Large intestine (tissue), 12 donors: ENCODE measurements at places on chromosomes 7 and 10. TPM values are rescaled to one million over a fixed set of nuclear protein-coding genes. Genes with fewer than 3 reads are reported as not detected.

GRCh38 chr7:88396948-88397322 is 90.2 kb upstream of the STEAP4 start:
- no peak overlapping the region for H3K27ac ChIP-seq
- no peaks in the 10 kb centered on the region for H3K4me1 ChIP-seq
- H3K36me3 ChIP-seq, result no peaks in the 10 kb centered on the region
- DNase-seq, result no peak
- no peaks in the 10 kb centered on the region for H3K27me3 ChIP-seq
- H3K4me3 ChIP-seq, result no peak overlapping the region

DNA sequence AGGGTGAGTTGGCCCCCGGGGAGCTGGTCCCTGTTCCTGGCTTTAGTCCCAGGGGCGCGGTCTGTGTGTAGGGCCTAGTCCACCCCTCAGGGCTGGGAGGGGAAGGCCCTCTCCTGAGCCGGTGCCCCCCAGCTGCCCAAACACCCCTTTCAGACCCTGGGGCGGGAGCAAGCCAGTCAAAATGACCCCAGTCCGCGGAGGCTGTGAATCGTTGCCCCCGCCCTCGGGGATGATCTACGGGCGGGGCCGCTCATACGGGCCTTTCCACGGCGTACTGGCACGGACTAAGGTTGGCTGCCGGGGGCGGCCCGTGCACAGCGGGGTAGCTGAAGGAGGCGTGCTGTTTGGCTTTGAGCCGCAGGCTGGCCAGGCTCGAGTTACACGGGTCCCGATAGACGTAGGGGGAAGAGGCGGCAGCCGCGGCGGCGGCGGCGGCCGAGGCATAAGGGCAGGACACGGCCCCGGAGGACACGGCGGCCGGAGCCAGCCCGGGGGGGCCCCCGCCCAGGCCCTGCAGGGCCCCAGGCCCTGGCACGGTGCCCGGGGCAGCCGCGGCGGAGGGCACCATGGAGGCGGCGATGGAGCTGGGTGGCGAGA is 4.3 kb downstream of the ELOVL3 start:
- DNase-seq, result peak; percentile 34
- peaks cover 18% of the 10 kb centered on the region for H3K4me1 ChIP-seq
- no peaks in the 10 kb centered on the region for H3K36me3 ChIP-seq
- peak overlapping the region; percentile 31 for H3K4me3 ChIP-seq
- no peak overlapping the region for H3K27ac ChIP-seq
- H3K27me3 ChIP-seq, result peaks cover 85% of the 10 kb centered on the region

The CHAT gene
- 0.96 TPM for polyA plus RNA-seq

GRCh38 chr7:106720641-106721040 is 59.7 kb upstream of the CCDC71L start:
- H3K4me1 ChIP-seq, result no peaks in the 10 kb centered on the region
- no peak overlapping the region for H3K4me3 ChIP-seq

GRCh38 chr10:22097696-22098095 is 94.2 kb upstream of the DNAJC1 start:
- H3K4me1 ChIP-seq, result no peaks in the 10 kb centered on the region
- H3K4me3 ChIP-seq, result no peak overlapping the region
- H3K36me3 ChIP-seq, result no peaks in the 10 kb centered on the region
- no peak overlapping the region for H3K27ac ChIP-seq

DNA sequence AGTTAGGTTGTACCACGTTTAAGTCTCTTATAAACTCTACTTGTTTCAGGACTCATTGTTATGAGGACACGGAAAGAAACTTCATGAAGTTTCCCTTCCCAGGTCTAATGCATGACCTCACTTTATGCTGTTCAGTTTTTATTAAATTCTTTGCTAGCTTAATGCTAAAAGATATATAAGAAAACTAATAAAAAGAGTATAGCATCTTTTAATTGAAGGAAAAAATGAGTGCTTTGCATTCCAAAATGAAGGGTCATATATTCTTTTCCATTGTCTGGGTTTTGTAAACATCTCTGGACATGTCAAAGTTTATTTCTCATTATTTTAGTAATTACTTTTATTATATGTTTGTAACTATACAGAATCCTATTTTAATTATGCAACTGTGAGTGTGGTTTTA is 255.8 kb downstream of the CREB5 start:
- peaks cover 6% of the 10 kb centered on the region for H3K27me3 ChIP-seq
- H3K4me1 ChIP-seq, result no peaks in the 10 kb centered on the region
- no peak overlapping the region for H3K27ac ChIP-seq
- no peak for DNase-seq
- H3K36me3 ChIP-seq, result no peaks in the 10 kb centered on the region

DNA sequence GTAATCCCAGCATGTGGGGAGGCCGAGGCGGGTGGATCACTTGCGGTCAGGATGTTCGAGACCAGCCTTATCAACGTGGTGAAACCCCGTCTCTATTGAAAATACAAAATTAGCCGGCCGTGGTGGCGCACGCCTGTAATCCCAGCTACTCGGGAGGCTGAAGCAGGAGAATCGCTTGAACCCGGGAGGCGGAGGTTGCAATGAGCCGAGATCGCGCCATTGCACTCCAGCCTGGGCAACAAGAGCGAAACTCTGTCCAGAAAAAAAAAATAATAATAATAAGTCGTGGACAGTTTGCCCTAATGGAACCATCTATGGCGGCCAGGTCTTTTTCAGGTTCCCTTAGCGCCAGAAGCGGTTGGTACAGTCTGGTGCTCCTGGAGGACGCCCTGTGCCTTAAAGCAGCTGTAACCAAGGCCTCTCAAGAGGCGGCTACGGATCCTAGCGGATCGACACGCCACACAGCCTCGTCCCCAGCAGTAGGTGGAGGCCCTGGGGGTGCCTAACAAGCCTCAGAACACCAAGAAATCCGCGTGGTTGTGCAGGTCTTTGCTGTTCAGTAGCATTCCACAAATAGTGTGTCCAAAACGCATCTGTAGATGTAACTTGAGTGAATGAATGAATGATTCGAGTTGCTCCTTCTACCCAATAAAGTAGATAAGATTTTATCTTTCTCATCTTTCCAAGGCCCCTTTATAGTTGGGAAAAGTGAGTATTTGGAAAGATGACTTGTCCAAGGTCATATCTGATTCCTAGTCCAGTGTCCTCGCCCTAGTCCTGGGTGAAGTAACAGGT is 982 bp downstream of the PGAM1 start:
- peak overlapping the region; percentile 76 for H3K27ac ChIP-seq
- peak overlapping the region; percentile 88 for H3K4me3 ChIP-seq
- peaks cover 26% of the 10 kb centered on the region for H3K36me3 ChIP-seq

- H3K27ac ChIP-seq, result no peak overlapping the region
- peak overlapping the region; percentile 44 for H3K4me3 ChIP-seq
- peak; percentile 69 for DNase-seq
- peaks cover 34% of the 10 kb centered on the region for H3K27me3 ChIP-seq
- no peaks in the 10 kb centered on the region for H3K36me3 ChIP-seq
Observed at GRCh38 chr10:21173802-21174714, 276.9 kb upstream of the NEBL start.

- H3K4me1 ChIP-seq, result peaks cover 6% of the 10 kb centered on the region
- no peak overlapping the region for H3K27ac ChIP-seq
- no peak for DNase-seq
Observed at GRCh38 chr7:149883048-149883438, 9.3 kb downstream of the ATP6V0E2 start.

DNA sequence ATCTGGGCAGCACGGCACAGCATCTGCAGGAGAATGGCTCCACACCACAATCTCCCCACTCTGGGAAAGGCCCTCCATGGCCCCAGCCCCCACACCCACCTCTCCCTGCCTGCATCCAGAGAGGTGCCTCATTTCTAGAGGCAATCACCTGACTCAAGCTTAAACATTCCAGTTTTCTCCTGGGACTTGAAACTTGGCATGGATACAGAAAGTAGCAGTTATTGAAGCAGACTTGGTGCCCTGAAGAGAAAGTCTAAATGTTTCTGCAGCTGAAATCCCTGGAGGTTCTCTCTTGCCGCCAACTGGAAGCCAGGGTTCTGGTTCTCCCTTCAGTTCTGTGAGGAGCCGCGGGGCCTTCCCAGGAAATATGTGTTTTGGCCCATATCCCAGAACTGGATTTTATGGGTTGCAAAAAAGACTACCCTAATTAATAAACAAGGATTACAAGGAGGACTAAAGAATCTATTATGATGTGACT is 122.8 kb downstream of the SKIDA1 start:
- DNase-seq, result no peak
- H3K4me3 ChIP-seq, result no peak overlapping the region
- no peaks in the 10 kb centered on the region for H3K36me3 ChIP-seq
- H3K27me3 ChIP-seq, result no peaks in the 10 kb centered on the region
- H3K27ac ChIP-seq, result no peak overlapping the region

- no peaks in the 10 kb centered on the region for H3K4me1 ChIP-seq
- DNase-seq, result no peak
- no peaks in the 10 kb centered on the region for H3K36me3 ChIP-seq
Observed at GRCh38 chr7:140609646-140610045, 31.0 kb downstream of the DENND2A start.

DNA sequence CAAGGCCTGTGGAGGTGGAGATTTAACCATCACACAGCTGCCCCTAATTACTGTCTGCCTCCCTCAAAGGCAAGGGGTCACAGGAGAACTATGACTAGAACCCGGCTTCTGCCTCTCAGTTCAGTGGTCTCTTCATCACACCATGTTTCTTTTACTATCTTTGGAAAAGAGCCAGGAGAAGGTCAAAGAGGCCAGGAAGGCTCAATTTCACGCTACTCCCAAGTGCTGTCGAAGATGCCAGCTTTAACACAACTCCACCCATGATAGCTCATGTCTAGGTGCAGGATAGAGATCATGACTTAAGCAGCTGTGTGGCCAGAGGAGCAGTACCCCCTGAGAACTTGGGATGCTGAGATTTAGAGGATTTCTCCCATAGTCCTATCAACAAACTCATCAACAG is 60.5 kb upstream of the OPALIN start:
- no peak overlapping the region for H3K27ac ChIP-seq
- no peak overlapping the region for H3K4me3 ChIP-seq
- H3K4me1 ChIP-seq, result no peaks in the 10 kb centered on the region

The SLC13A1 gene
- 1.7 TPM for polyA plus RNA-seq

The EPO gene
- 0.19 TPM for polyA plus RNA-seq

DNA sequence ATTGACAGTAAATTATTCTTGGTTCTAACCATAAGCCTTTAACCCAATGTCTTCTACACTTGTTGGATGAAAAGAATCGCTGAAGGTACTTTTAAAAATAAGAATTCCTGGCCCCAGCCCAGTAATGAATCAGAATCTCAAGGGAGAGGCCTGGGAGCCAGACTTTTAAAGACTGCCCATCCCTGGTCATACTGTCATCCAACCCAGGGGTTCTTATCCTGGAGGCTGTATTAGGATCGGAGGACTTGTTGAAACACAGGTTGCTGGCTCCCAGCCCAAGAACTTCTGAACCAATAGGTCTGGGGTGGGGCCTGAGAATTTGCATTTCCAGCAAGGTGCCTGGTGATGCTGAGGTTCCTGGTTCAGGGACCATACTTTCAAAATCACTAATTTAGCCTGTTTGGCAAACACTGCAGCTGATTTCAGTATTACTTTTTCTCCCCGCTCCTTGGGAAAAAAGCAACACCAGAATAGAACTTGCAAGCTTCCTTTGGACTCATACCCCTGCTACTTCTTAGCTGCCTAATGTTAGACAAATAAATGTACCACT is 79.5 kb upstream of the FAM133B start:
- H3K4me1 ChIP-seq, result no peaks in the 10 kb centered on the region
- H3K4me3 ChIP-seq, result no peak overlapping the region
- no peak overlapping the region for H3K27ac ChIP-seq
- H3K36me3 ChIP-seq, result peaks cover 24% of the 10 kb centered on the region
- no peaks in the 10 kb centered on the region for H3K27me3 ChIP-seq

DNA sequence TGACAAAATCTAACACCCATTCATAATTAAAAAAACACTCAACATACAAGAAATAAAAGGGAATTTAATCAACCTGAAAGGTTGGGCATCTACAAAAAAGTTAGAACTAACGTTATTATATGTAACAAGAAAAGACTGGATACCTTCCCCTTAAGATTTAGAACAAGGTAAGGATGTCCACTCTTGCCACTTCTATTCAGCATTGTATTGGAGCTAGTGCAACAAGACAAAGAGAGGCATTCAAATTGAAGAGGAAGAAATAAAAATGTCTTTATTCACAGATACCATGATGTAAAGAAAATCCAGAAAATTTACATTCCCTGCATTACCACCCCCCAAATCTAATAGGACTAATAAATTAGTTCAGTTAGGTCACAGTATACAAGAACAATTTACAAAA is 18.3 kb downstream of the FAM149B1 start:
- H3K27ac ChIP-seq, result no peak overlapping the region
- DNase-seq, result no peak
- no peaks in the 10 kb centered on the region for H3K27me3 ChIP-seq
- no peak overlapping the region for H3K4me3 ChIP-seq

DNA sequence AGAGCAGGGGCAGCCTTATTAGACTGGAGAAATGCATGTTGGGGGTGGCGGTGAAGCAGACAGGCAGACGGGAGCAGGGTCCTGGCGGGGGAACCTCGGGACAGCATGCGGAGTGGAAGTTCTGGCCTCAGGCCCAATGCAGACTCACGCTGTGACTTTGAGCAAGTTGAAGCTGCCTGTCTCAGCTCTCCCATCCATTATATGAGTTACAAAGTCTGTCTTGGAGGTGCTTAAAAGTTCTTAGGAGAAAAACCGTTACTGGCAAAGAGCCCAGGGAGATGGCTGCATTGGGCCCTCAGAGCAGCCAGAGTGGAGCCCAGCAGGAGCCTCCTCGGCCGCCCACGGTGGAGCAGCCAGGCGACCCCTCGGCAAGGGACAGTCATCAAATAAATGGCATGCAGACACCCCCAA is 509.5 kb downstream of the PLXNA4 start:
- no peaks in the 10 kb centered on the region for H3K4me1 ChIP-seq
- peaks cover 7% of the 10 kb centered on the region for H3K27me3 ChIP-seq
- H3K4me3 ChIP-seq, result no peak overlapping the region
- no peak overlapping the region for H3K27ac ChIP-seq

- no peaks in the 10 kb centered on the region for H3K36me3 ChIP-seq
- H3K4me3 ChIP-seq, result no peak overlapping the region
- H3K27ac ChIP-seq, result no peak overlapping the region
- no peaks in the 10 kb centered on the region for H3K27me3 ChIP-seq
- DNase-seq, result no peak
Observed at GRCh38 chr7:85261336-85261735, 74.5 kb upstream of the SEMA3D start.

GRCh38 chr7:157936976-157937375 is 600.2 kb downstream of the DNAJB6 start:
- no peaks in the 10 kb centered on the region for H3K36me3 ChIP-seq
- no peaks in the 10 kb centered on the region for H3K27me3 ChIP-seq
- no peaks in the 10 kb centered on the region for H3K4me1 ChIP-seq
- no peak overlapping the region for H3K4me3 ChIP-seq
- no peak for DNase-seq

The OR2A1 gene
- polyA plus RNA-seq, result 0.94 TPM

DNA sequence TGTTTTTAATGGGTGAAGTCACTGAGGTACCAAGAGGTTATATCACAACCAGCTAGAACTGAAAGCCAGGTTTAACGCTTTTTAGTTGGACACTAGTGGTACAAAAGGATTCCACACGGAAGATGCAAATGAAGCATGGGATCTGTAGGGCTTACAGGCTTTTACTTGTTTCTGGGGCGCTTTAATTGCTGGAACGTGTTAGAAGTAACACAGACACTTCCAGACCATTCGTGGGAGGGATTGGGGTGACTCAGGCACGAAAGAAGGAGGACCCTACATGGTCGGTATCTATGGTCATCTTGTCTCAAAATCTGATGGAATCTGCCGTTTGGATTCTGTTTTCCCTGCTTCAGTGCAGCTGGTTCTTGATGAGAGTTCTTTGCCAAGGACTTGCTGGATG is 1.0 kb downstream of the YKT6 start:
- no peak for DNase-seq
- H3K4me3 ChIP-seq, result peak overlapping the region; percentile 85
- no peak overlapping the region for H3K27ac ChIP-seq

The TMEM176A gene
- 300 TPM for polyA plus RNA-seq
